Activated CD4-positive, alpha-beta memory T cell treated with anti-CD3 and anti-CD28 coated beads, Interleukin-2, amount 10 ng/mL, durations not matched to agents 7 days and 5 days (primary cell): ENCODE measurements at places on chromosomes 5 and 9.

DNA sequence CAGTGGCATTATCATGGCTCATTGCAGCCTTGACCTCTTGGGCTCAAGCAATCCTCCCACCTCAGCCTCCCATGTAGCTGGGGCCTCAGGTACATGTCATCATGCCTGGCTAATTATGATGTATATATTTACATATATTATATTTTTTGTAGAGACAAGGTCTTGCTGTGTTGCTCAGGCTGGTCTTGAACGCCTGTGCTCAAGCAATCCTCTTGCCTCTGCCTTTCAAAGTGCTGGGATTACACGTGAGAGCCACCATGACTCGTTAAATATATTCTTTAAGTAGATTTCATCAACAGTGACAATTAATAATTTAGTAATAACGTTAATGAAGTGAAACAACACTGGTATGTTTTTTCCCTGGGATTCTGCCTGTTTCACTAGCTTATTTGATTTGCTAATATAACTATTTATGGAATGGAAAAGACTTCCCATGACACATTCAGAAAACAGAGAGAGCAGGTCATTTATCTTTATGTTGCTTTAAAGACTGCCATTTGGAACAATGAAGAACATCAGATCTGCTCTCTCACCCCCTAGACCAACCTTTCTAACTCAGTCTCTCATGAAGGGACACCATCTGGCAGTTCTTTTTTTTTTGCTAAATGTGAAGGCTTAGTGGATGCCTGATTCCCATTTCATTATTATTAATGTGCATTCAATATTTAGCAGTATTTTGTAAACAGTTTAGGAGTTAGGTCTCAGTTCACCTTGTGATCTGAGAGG is 295.6 kb downstream of the KIF4B start:
- H3K27me3 ChIP-seq, result no peaks in the 10 kb centered on the region
- no peaks in the 10 kb centered on the region for H3K4me1 ChIP-seq
- H3K36me3 ChIP-seq, result no peaks in the 10 kb centered on the region
- no peak overlapping the region for H3K27ac ChIP-seq
- no peak overlapping the region for H3K4me3 ChIP-seq

GRCh38 chr9:101235105-101235866 is 149.5 kb downstream of the BAAT start:
- H3K36me3 ChIP-seq, result no peaks in the 10 kb centered on the region
- H3K4me3 ChIP-seq, result no peak overlapping the region
- H3K4me1 ChIP-seq, result no peaks in the 10 kb centered on the region

GRCh38 chr5:6850106-6850432 is 136.8 kb downstream of the TENT4A start:
- H3K36me3 ChIP-seq, result peaks cover 3% of the 10 kb centered on the region
- H3K27me3 ChIP-seq, result peaks cover 7% of the 10 kb centered on the region
- no peak overlapping the region for H3K27ac ChIP-seq
- H3K4me1 ChIP-seq, result peaks cover 14% of the 10 kb centered on the region

GRCh38 chr9:124906966-124907365 is 33.9 kb downstream of the GOLGA1 start:
- no peak overlapping the region for H3K27ac ChIP-seq
- peaks cover 32% of the 10 kb centered on the region for H3K36me3 ChIP-seq
- no peak overlapping the region for H3K4me3 ChIP-seq

DNA sequence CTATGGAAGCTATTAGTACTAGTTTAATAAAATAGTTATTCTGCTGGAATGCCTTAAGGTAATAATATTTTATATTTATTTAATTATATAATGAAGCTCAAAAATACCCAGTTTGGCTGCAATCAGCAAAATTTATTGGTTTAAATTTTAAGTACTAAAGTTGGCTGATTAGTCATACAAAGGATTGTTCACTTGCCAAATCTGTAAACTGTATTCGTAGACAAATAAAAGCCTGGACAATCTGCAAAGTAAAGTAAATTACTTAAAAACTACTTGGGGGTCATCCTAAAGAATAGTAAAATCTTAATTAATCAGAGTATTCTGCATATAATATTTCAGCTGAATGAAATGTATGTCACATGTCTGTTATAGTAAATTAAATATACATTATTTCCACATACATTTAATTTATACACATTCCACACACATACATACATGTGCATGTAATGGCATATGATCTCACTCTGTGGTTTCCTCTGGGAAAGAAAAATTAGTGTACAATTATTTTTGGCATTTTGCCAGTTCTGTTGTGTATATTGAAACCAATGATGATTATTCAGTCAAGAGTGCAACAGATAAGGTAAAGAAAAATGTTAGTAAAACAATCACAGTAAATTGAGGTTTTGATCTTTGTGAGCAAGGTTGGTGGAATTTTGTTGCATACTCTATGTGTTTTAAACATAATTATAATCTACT is 455.9 kb downstream of the CDH9 start:
- no peaks in the 10 kb centered on the region for H3K36me3 ChIP-seq
- no peak for DNase-seq
- no peak overlapping the region for H3K27ac ChIP-seq
- H3K4me3 ChIP-seq, result no peak overlapping the region
- H3K27me3 ChIP-seq, result no peaks in the 10 kb centered on the region
